ENCODE measurements at places on chromosomes 2 and 18.
A peak's percentile ranks its signal among the peaks of the same experiment; 100 is the strongest.

DNA sequence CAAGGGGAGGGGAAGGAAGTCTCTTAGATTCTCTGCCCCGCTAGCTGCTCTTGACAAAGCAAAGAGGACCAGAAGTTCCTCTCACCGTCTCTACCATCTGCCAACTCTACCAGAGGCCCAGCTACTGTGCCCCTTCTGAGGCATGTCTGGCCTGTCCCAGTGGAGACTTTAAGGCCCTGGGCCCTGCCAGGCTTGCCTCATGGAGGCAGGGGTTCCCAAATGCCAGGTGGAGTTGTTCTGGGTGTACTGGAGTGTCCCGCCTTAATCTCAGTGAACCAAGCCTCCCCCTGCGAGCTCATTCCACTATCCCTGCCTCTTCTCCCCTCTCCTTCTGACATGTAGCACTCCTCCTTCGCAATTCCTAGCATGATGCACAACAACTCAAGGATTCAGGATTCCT lies 2.2 kb downstream of the HOXD12 start:
- DNase-seq: no peak

DNA sequence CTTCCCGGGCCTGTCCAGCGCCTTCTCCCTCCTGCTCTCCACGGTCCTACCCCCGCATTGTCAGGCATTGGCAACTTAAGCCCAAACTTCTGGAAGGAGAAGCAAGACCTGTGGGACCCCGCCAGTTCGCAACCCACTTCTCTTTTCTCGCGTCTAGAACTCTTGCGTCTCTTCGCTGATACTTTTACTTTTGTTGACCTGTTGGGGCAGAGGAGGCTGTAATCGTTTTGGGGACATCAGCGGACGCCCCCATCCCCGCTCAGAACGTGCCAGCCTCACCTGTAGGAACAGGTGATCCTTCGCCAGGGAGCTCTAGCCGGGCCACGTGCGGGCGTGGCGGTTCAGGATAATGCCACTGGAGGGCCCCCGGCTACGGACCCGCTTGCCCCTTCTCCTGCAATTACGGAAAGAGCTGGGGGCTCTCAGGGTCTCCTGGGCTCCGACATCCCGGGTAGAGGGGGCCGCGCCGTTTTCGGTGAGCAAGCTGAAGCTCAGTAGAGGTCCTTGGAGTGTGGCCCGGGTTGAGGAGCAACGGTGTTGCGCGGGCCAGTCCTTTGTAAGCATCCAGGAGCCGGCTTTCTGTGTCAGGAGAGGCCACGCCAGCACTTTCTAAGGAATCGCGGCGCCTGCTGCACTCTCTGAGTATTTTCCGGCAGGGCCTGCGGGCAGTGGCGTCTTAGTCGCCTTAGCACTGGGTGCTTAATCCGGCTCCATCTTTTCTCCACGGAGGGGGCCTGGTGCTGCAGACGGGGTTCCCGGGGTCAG lies 1.6 kb downstream of the MTCL1 start:
- peak; percentile 58 for DNase-seq

DNA sequence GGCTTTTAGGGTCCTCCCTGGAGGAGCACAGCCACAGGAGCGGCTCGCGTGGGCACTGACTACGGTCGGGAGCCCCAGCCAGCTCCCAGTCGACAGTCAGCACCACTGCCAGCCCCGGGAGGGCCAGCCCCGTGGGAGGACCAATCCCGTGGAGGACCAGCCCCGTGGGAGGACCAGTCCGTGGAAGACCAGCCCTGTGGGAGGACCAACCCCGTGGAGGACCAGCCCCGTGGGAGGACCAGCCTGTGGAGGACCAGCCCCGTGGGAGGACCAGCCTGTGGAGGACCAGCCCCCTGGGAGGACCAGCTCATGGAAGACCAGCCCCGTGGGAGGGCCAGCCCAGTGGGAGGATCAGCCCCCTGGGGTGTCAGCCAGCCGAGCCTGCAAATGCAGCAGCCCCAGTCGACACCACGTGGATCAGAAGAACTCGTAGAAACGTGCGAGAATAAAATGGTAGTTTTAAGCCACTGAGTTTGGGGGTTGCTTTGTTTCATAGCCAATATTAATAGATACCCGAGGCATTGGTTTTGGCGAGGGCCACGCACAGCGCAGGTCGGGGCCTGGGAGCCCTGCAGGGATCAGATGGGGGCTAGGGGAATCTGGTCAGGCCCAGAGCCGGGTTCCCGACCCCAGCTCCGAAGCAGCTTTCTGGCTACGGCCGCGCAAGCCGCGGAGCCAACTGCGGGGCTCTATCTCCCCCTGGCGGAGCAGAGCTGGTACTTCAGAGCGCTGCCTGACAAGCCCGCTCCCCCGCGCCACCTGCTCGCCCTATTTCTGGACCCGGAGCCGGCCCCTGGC lies 73.0 kb downstream of the TEX51 start:
- peak; percentile 77 for DNase-seq

- no peak for DNase-seq
Measured at GRCh38 chr2:219726916-219727315, 99.5 kb downstream of the SLC4A3 start.

DNA sequence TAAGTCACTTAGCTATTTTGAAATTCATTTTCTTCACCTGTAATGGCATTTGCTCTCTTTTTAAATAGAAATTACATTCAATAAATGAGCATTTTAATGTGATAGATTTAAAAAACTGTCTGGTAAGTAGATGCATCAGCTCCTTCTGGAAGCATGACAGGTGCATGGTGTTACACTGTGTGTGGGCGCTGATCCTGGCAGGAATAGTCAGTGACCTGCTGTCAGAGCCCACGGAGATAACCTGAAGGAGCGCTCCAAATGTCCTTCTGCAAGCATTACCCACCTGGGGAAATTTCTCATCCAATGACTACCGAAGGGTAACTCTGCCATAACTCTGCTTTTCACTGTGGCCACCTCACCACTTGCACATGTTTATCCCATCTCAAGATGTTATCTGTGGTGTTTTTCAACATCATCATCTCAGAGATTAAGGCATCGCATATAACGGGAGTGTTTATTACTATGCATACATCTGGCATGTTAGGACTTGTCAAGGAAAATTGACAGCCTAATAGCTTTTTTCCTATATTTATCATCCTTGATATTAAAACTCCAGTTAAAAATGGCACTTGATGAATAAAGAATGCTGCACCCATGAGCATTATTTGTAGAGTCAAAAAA lies 637.3 kb downstream of the ERBB4 start:
- DNase-seq: no peak

GRCh38 chr18:14978962-14979535 lies 231.1 kb downstream of the ANKRD30B start:
- peak; percentile 38 for DNase-seq

DNA sequence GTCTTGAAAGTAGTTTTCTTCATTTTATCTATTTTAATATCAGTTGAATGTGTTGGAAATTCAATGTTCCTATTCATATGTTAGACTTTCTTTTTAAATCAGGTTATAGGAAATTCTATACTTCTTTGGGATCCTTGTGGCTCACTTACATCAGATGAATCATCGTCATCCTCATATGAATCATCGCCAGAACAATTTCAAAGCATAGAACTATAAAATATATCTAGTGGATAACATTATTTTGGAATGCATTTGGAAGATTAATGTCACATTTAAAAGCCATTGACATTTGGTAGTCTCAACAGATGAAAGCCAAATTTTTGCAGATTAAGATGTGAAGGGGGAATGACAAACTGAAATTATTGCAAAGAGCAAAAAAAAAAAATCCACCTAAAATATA lies 94.1 kb downstream of the FAM161A start:
- DNase-seq: no peak

DNA sequence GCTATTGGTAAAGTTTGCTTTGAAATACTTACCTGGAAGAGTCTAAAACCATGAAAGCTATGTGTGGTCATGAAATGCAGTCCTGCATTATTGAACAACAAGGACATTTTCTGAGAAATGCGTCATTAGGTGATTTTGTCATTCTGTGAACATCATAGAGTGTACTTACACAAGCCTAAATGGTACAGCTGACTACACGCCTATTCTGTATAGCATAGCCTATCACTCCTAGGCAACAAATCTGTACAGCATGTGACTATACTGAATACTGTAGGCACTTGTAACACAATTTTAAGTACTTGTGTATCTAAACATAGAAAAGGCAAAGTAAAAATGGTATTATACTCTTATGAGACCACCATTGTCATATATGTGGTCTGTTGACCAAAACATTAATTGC lies 8.1 kb downstream of the FAM171B start:
- no peak for DNase-seq

DNA sequence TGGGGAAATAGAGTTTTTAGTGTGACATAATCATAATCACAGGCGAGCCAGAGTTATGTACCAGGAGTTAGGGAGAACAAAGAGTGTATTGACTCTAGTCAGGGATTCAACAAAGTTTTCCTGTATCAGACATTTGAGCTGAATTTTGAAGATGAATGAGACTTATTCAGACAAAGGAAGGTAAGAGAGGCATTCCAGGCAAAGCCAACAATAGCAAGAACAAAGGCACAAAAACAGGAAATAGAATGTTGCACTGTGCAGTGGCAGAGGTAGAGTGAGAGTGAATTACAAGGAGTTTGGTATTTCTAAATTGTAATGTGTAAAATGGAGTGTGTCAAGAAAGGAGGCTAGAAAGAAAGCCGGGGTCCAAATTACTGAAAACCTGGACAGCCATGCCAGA lies 156.2 kb downstream of the CCDC148 start:
- DNase-seq: no peak

GRCh38 chr18:35355140-35355618 lies 11.0 kb upstream of the ZNF24 start:
- peak; percentile 95 for DNase-seq

- no peak for DNase-seq
Measured at GRCh38 chr2:157498483-157498882, 54.6 kb upstream of the CYTIP start.

DNA sequence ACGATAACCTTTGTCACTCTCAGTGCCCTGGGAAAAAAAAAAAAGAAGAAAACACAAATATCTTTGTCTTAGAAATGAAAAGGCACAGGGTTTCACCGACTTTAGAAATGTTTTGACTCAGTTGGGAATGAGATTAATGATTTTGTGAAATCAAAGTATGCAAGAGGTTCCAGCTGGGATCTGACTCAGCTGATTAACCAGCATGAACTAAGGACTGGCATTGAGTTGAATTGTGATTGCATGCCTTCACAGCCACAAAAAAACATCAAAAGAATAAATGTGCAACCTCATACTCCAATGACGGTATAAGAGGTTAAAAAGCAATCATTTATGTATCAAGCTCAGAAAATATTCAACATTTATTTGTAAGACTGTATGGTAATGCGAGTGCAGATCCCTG lies 566.6 kb upstream of the DSEL start:
- no peak for DNase-seq

DNA sequence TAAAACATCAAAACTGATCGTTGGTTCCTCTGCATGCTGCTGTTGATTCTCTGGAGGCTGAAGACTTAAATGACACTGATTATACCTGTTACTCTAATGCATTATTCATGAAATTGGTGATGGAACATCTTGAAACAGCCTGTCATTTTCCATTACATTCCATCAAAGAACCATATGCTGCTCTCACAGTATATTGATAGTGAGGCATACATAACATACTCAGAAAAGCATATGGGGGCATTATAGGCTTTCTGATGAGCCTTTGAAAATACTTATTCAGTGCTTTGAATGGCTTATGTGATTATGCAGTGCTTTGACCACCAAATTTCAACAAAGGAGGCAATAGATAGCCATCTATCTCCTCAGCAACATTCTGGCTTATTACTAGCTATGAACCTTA lies 392.1 kb downstream of the CDH19 start:
- DNase-seq: no peak

- DNase-seq: no peak
Measured at GRCh38 chr2:109685453-109685852, 71.3 kb downstream of the SOWAHC start.

GRCh38 chr2:134218930-134219658 lies 34.8 kb upstream of the MGAT5 start:
- DNase-seq: no peak

DNA sequence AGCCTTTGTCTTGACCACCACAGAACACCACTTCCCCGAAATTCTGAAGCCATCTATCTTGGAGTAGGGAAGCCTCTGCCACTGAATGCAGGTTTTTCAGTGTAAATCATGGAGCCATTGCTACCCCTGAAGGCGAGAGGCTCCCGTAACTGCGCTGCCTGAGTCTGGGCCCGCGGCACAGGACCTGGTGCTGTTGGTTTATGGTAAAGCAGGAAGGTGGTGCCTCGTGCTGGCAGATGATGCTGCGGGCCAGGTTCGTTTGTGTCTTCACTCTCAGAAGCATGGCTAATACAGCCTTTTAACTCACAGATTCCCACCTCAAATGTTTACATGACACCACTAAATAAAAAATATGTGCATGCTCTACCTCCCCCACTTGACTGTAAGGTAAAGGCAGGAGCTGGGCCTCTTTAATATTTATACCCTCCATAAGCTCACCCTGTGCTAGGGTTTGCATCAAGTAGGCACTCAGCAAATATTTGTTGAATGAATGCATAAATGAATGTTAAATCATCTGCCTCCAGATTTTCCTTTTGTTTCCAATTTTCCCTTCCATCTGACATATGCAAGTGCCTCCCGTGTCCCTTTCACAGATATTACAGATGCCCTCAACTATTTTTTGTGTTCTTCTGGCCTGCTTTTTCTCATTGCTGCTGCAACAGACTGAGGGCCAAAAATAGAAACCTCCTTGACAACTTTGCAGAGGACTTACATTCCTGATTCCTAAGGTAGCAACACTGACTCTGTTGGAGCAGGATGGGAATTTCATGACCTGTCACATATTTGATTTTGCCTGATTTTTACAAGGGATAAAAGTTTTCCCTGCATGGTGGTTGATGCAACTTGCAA lies 83.5 kb upstream of the CPO start:
- no peak for DNase-seq

DNA sequence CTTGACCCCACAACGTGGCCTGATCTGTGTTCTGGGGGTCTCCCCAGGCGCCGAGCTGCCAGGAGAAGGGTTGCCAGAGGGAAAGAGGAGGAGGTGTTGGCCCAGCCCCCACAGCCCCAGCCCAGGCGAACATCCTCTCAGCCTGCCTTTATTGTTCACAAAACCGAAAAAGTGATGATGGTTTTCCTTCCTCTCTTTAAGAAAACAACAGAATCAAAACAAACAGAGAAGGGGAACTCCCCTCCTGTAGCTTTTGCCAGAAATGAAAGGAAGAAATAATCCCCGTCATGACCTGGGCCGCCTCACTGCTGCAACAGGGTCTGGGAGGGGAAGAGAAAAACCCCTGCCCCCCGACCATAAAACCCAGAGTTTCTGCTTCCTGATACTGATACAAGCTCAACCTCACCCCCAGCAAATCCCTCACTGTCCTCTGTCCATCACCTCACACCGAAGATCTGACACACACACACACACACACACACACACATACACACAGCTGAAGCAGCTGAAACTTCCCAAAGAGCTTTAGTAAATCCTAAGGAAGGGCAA lies 52.0 kb downstream of the ZFP36L2 start:
- DNase-seq: peak; percentile 19

DNA sequence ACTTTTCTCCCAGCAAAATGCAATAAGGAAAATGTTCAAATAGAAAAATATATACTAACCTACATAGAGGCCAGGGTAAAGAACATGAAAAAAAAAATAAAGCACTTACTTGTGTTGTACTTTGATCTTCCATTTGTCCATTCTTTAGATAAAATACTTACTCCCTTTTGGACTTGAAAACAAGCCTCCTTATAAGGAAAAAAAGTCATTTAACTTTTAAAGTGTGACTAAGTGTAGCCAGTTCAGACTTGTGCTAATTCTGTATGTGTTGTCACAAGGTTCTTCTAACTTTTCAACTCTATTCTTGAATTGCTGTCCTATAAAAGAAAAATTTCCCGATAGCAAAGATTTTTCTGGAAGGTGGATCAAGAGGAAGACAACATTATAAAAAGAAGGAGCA lies 23.2 kb downstream of the SLC40A1 start:
- DNase-seq: no peak

Data from midbrain (tissue), 1 donor.